ENCODE measurements at places on chromosomes 5 and 9.

DNA sequence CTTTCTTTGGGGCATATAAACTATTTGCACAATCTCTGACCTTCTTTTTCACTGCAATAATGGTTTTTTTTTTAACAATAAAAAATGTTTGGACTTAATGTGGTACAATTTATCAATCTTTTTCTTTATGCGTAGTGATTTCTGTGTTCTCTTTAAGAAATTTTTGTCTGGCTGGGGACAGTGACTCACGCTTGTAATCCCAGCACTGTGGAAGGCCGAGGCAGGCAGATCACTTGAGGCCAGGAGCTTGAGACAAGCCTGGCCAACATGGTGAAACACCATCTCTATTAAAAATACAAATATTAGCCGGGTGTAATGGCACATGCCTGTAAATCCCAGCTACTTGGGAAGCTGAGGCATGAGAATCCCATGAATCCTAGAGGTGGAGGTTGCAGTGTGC, 72.3 kb downstream of the STK32A start:
- DNase-seq, result no peak

GRCh38 chr9:119137479-119137878, 231.8 kb downstream of the BRINP1 start:
- DNase-seq, result no peak

- peak; percentile 35 for DNase-seq
Observed at GRCh38 chr5:173330338-173331206, 2.4 kb upstream of the STC2 start.

DNA sequence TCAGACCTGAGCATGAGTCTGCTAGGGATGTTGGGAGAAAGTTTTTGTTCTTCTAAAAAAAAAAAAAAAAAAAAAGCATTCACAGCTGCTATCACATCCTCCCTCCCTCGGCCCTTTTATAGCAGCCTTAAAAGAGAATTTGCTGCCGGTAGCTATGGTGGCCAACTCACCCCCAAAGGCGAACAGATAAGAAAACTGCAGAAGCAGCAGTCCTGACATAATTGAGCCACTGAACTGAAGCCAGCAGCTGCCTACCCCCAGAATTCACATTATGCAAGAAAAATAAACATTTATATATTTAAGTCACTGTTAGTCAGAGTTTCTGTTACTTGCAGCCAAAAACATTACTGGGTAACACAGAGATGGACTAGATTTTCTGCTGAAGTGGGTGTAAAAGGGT, 124.3 kb upstream of the SMARCA2 start:
- DNase-seq, result no peak

GRCh38 chr9:117233016-117233415, 181.8 kb downstream of the ASTN2 start:
- DNase-seq, result no peak

DNA sequence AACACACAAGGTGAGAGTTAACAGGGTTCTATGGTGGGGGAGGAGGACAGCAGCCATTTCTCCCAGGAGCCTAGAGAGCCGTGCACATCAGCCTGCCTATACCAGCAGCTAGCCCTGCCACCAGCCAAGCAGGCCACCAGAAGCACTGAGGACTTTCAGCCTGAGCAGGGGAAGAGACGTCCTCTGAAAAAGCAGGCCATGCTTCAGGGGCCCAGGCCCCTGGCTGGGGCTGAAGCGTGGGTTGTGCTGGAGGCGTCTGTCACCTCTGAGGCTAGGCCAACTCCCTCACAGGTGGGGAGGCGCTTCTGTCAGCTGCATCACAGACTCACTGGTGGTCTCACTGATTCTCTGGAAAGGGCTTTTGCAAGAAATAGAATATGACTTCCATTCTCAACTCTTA, 16.3 kb downstream of the FSTL4 start:
- DNase-seq, result no peak

DNA sequence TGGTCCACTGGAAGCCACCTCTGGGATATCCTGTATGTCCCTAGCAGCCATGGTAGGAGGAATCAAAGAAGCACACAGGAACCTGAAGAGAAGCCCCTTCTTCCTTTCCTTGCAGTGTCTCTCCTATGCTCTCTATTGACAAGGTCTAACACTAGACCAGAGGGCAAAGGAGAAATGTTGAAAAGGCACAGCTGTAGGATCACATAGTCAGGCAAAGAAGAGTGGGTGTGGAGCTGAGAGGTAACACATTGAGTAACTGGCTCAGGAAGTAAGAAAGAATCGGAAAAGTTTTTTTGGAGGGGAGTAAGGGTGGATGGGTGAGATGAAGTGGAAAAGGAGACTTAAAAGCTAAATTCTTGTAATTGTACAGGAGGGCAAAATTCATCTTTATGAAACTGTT, 100.1 kb downstream of the FOCAD start:
- no peak for DNase-seq

DNA sequence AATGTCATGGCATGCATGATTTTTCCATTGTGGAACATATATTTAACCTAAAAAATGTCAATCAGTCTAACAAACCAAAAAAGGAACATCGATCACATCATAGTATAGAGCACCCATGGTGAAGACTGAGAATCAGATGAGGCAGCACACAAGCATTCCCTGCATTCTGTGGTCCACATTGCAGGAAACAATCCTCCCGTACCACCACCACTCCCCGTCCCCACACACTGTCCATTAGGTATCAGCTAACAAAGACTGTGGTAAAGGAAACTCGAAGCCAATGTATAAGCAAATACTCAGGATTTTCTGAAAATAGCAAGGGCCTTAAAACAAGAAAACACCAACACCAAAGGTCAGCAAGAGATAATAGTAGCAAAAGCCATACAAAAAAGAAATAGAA, 1104.4 kb upstream of the SEMA6A start:
- no peak for DNase-seq

GRCh38 chr9:135116881-135117280, 29.4 kb downstream of the OLFM1 start:
- DNase-seq, result no peak

DNA sequence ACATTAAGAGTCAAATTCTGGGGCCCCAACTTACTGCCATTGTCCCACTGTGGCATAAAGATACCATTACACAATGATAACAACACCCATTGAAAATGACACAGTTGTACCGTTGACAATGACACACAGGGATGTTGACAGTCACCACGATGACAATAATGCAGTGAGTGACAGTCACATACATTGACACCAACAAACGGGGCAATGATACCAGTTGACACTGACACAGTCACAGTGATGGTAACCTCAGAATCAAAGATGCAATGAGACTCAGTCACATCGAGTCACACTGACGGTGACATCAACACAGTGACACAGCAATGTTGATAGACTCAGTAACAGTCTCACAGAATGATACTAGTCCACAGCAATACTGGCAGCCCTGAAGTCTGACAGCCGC, 16.9 kb downstream of the CNTFR start:
- DNase-seq, result no peak

DNA sequence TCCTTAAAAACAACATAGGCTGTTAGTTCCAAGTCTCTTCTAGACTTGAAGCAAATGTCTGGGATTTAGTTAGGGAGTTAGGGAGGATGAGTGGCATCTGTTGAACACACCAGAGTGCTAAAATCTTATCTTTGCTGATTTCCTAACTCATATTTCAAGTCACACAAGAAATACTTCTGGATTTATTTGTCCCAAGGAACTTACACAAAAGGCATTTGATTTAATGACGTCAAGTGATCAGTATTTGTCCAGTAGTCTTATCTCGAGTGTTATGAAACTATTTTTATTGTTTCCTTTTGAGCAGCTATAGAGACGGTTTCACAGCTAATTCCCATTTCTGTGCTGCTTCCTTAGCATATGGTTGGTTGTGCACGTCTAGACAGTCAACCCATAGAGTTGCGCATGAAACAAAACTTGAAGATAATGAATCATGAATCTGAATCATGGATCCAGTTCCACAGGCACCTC, 140.5 kb upstream of the TUT7 start:
- DNase-seq, result no peak

DNA sequence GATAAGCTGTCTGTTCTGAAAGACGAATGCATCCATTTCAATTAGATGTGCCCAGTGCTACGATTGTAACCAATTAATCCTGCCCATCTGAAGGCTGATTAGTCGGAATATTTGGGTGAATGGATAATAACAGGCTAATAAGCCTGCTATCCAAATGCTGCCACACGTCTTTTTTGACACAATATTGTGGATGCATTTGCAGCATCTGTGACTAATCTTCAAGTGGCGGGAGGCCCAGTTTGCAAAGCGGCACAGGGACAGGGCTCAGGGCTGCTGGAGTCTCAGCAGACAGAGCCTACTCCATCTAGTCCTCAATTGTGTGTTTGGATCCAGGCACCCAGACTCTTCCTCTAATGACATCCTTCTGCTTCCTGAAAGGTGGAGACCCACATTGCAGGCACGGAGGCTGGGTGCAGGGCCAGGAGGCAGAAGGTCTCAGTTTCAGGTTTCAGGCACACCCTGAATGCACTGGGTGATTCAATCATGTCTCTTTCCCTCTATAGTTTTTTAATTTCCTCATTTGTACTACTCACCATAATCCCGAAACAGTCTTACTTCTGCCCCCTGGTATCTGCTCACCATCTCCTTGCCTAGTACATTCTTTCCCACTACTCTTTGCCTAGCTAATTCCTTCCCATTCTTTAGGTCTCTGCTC, 169.6 kb downstream of the ASTN2 start:
- no peak for DNase-seq

DNA sequence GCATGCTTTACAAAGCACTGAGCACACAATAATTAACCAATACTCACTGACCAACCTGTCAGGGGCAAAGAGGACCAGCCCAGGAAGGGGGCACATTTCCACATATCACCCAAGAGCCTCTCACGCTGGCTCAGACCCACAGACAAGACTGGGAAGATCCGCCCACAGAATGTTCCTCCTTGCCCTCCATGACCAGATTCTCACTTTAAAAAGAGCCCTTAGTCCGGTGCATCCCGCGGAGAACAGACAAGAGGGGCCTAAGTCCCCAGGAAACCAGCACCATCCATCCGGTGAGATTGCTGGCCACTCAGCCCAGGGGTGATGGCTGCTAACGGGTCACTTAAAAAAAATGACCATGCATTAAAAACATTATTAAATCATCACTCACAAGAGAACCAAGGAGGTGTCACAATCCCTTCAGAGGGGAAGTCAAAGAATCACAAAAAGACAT, 32.9 kb downstream of the SEMA4D start:
- DNase-seq, result no peak

DNA sequence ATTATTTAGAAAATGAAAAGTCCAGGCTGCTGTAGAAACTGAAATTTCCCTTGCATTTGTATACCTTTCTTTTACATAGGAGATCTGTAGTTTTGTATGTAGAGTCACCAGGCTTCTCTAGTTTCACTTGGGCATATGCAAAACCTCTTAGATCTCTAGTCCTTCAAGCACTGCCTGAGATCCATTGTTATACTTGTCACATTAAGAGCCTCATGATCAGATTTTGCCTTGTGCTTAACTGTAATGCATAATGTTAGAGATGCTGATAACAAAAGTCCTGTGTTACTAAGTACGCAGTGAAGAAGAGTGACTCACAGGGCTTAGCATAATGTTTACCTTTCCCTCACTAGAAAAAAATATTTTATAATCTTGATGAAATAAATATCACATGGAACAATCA, 250.2 kb downstream of the CYLC2 start:
- DNase-seq, result no peak

DNA sequence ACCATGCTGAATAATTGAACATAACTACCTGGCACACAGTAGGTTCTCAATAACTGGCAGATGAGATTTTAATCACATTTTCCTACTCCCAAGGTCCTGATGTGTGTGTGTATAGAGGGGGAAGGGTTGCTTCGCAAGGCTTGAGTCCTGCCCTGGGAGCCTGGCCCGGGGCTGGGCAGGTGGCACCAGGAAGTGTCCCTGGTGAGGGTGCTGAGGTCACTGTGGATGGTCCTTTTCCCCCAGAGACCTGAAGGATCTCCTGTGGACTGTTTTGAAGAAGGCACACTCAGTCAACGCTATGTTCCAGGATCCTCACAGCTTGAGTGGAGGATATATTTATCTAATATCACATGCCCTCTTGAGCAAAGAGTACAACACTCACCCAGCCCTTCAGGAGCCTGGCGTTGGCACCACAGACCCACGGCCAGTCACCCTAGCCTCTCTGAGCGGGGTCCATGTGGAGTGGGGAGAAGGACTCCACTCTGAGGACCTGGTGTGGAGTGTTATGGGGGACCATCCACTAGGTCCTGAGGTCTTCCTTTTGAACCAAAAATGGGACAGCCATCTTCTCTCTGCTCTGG, 177.8 kb downstream of the GABBR2 start:
- no peak for DNase-seq

GRCh38 chr5:128536254-128537220, 1.5 kb downstream of the FBN2 start:
- no peak for DNase-seq

DNA sequence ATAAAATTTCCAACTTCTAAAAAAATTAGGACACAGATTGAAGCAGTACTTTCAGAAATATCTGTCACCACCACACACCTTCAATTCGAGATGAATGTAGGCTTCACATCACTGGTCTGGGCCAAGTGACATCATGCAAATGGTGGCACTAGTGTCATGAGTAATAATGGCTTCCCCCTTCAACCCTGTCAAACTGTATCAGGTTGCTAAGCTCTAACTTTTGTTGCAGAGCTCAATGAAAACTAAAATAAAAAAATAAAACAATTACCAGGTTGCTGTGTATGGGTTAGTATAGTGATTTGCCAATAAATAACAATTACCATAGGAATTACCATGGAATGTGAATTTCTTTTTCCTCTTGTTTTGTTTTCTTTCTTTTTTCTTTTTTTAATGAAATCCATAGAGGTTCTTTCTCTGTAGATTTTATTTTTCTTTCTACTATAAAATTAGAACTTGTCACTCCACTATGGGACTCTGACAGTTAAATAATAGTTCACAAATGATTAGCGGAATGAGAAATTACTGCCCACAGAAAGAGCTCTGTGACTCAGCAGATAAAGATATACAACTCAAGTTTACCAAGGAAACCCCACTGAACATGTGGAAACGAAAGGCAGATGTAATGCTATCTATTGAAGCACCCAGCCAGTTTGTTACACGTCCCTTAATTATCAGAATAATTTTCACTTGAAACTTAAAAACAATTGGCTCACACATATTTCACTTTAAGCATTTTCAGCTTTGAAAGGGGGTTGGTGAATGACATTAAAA, 783.8 kb upstream of the WWC1 start:
- no peak for DNase-seq

DNA sequence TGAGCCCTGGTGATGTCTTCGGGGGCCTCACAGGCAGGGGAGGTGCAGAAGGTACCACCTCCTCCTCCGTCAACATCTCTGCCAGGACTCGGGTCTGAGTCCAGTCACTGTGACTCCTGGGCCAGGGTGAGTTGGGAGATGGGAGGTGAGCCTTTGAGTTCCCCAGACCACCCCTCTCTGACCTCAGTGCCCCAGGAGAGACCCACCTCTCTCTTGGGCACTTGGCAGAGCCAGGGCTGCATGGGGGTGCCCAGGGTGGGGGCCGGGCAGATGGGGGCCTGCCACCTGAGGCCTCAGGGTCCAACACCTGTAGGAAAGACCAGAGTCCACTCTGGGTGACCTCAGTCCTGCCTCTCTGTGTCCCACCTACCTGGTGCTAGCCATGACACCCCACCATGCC, 6.8 kb downstream of the KIF12 start:
- DNase-seq, result no peak

DNA sequence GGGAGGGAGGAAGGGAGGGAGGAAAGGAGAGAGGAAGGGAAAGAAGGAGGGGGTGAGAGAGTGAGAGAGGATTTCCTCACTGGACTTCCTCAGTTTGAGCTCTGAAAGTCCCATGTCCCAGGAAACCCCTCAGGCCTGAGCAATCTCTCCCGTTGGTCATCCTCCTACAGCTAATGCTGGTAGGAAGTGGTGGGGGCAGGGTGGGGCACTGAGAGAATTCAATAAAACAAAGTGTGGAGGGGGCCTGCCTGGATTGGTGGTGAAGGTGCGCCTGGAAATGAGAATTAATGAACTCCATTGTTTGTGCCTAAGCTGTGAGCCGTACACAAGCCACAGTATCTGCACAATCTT, 195.0 kb downstream of the RGS3 start:
- DNase-seq, result no peak

All from NAMALWA (cell line).